ENCODE measurements at places on chromosomes 13 and 19. TPM values are rescaled to one million over a fixed set of nuclear protein-coding genes. Genes with fewer than 3 reads are reported as not detected.

DNA sequence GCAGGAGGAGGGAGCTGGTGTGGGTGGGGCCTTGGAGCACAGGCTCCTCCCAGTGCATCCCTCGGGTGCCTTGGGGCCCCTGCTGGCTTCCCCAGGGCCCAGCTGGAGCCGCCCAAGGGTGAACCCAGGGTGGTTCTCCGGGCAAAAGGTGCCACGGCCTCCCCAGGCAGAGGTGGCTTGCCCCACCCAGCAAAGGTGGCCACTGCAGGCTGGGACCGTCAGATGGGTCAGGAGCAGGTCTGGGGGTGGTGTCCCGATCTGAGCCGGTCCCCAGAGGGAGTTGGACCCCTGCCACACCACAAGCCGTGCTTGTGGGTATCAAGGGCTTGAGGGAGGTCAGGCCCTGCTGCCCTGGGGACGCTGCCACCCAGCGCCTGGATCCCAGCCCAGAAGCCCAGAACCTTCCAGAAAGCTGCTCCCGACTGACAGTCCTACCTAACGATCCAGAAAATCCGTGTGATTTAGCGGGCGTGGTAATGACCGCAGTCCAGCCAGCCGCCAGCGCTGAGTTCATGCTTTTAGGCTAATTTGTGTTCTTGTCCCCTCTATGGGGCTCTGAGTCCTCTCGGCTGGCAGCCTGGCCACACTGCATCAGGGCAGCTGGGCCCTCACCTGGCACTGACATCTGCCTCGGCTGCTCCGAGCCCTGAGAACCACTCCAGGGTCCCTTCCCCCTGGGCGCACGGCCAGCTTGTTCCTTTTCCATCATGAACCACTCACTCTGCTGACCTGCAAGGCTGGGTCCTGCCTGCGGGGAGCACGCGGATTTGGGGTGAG, 5.0 kb upstream of the GRIN3B start:
- no peak for DNase-seq

Gene ZNF626
- total RNA-seq: not detected

Gene KPNA3
- total RNA-seq: 41.1 TPM

Gene ZNF547
- total RNA-seq: 4.1 TPM

DNA sequence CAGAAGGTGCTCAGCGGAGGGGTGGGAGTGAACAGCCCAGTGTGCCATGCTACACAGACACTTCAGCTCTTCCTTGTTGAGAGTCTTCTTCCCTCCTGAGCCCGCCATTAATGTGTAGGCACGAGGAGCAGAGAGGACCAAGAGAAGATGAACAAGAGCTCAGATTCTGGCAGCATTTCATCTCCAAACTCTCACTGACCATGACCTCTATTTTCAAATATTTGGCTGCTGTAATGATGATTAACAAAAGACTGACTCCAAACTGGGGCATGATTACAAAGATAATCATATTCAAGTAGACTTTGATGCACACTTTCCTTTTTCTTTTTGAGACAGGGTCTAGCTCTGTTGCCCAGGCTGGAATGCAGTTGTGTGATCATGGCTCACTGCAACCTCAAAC, 236.5 kb downstream of the DCLK1 start:
- no peak for DNase-seq

DNA sequence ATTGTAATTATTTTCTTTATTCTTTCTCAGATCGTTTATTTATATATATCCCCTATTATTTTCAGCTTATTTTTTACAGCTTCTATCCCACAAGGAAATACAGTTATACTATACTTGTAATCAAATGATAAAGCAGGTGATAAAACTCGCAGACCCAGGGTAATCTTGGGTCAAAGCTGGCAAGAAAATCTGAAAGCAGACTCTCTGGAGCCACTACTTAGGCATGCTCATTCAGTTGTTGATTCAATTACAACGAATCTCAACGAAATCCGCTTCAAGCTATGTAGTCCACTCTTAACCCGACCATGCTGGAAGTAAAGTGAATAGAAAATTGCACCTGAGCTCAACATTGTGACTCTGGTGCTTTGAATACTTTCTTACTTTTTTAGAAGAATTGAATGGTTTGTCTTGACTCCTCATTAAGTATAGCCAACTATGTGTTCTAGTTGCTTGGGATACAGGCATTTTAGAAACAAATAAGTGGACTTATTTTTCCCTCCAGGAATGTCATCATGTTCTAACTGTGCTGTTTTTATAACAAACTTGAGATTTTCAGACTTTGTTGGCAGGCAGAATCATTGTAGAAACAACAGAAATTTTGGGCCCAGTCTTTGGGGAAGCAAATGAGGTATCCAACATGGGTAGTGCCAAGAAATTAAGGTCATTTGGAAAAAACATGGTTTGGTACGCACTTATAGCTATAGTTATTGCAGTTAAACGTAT, 21.4 kb downstream of the ESD start:
- no peak for DNase-seq

DNA sequence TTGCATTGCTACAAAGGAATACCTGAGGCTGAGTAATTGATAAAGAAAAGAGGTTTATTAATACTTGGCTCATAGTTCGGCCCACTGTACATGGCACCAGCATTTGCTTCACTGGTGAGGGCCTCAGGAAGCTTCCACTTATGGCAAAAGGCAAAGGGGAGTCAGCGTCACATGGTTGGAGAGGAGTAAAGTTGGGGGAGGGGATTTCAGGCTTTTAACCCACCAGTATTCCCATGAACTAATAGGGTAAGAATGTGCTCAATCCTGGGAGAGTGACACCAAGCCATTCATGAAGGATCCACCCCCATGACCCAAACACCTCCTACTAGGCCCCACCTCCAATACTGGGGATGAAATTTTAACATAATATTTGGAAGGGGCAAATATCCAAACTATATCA, 82.5 kb upstream of the MYCBP2 start:
- no peak for DNase-seq

Gene ZNF324B
- 6.7 TPM for total RNA-seq

GRCh38 chr19:12126707-12127106, 13.4 kb downstream of the ZNF20 start:
- no peak for DNase-seq

DNA sequence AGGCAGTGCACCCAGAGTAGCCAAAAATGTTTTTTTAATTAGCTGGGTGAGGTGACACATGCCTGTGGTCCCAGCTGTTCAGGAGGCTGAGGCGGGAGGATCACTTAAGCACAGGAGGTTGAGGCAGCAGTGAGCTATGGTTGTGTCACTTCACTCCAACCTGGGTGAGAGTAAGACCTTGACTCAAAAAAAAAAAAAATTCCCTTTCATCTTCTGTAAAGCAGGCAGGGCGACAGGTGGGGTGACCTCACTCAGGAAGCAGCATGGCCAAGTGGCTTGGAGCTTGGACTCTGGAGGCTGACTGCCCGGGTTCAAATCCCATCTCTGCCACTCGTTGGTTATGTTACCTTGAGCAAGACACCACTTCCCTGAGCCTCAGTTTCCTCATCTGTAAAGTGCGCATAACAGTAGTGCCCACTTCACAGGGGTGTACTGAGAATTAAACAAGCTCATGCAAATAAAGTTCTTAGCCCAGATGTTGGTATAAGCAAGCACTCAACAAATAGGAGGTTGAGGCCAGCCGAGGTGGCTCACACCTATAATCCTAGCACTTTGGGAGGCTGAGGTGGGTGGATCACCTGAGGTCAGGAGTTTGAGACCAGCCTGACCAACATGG, 48.3 kb downstream of the MAP4K1 start:
- DNase-seq: no peak

GRCh38 chr13:89980896-89981295, 1366.6 kb upstream of the MIR17HG start:
- DNase-seq: no peak

DNA sequence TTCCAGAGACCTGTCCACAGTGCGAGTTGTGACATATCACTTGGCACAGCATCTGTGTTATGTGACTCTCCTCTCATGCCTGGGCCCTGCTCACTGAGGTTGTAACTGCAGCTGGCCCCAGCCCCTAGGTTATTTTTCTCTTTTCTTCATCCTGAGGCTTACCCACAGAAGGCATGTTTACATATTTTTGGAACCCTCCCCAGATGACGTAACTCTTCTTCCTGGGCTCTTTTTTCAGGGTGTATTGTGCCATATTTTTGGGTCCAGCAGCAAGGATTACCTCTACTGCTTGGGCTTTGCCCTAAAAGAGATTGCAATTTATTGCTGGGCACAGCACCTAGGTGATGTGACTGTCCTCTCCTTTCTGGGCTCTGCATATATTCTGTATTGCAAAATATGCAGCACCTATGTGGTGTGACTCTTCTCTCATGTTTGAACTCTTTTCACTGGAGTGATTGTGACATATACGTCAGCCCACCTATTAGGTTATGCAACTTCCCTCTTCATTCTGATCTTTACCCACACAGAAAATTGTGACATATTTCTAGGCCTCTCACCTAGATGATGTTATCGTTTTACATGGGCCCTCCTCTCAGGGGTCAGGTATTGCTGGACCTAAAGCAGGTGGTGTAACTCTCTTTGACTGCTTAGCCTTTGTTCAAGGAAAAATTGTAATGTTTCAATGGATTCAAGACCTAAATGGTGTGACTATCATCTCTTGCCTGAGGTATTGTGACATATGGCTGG, 64.5 kb upstream of the ZNF724 start:
- DNase-seq: no peak

GRCh38 chr13:99527301-99527700, 26.0 kb downstream of the TM9SF2 start:
- no peak for DNase-seq

Gene RAP2A
- 42.9 TPM for total RNA-seq

Gene PCSK4
- not detected for total RNA-seq

DNA sequence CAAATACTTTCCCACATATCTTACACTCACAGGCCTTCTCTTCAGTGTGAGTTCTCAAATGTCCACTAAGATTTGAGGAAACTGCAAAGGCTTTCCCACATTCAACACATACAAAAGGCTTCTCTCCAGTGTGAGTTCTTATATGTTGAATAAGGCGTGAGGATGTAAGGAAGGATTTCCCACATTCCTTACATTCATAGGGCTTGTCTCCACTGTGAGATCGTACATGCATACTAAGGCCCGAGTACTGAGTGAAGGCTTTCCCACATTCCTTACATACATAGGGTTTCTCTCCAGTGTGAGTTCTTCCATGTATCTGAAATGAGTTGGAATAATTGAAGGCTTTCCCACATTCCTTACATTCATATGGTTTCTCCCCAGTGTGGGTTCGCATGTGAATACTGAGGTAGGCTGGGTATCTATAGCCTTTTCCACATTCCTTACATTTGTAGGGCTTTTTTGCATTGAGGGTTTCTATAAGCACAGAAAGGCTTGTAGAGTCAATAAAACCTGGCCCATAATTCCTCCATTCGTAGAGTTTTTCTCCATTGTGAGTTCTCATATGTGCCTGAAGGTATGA, 9.6 kb downstream of the ZNF426 start:
- DNase-seq: peak; percentile 2

Gene GPR4
- not detected for total RNA-seq

GRCh38 chr19:45577111-45577905, 7.3 kb downstream of the OPA3 start:
- peak; percentile 74 for DNase-seq

DNA sequence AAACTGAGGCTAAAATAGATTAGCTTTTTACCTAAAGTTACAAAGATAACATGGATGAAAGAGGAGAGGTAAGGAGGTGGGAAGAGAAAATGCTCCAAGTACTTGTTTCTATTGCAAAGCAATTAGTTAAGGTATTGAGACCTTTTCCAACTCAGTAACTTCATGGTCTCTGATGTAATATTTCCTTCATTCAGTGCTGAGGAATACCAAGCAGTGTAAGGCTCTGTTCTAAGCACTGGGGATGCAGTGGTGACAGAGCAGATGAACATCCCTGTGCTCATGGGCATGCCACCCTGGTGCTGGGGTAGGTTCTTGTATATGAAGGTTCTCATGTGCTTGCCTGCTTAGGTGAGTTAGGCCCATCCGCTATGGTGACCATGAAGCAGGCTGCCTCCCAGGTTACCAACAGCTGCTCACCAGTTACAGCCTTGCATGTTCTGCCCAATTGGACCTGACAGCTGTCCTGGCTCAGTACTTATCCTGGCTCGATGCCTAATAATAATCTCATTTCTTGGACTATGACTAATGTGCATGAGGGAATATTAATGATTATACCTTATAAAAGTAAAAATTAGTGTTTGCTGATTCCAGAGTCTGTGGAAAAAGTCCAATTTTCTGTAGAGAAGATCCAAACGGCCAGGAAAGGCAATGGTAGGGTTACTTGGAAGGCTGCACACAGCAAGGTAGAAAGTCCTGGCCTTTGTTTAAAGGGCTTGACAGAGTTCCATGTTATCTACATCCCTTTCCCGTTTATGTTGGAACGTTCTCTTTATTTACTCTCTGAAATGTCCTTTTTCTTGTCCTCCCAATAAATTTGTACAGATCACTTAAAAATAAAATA, 48.3 kb downstream of the LATS2 start:
- DNase-seq: peak; percentile 10

DNA sequence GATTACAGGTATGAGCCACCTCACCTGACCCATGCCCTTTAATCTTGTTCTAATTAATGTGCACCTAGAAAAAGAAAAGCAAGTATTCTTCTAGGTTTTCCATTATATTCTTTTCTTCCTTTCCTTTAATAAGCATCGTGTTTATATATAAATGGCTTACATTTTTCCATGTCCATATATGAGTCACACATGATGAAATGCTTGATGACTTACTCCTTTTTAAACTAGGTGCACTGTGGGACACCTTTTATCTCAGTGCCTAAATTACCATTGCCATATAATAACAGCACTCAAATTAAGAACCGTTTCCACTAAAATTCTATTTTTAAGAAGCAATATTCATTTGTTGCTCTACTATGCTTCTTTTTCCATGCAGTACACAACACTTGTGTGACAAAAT, 363.3 kb downstream of the LIG4 start:
- no peak for DNase-seq

Gene CLEC17A
- not detected for total RNA-seq

GRCh38 chr19:39254531-39255345, 6.1 kb upstream of the IFNL4 start:
- no peak for DNase-seq

- DNase-seq: no peak
Observed at GRCh38 chr13:76813891-76814290, 72.3 kb downstream of the KCTD12 start.

GRCh38 chr19:42023121-42023942, 29.3 kb upstream of the ATP1A3 start:
- DNase-seq: no peak

- no peak for DNase-seq
Observed at GRCh38 chr19:40650749-40651305, 39.6 kb downstream of the NUMBL start.

DNA sequence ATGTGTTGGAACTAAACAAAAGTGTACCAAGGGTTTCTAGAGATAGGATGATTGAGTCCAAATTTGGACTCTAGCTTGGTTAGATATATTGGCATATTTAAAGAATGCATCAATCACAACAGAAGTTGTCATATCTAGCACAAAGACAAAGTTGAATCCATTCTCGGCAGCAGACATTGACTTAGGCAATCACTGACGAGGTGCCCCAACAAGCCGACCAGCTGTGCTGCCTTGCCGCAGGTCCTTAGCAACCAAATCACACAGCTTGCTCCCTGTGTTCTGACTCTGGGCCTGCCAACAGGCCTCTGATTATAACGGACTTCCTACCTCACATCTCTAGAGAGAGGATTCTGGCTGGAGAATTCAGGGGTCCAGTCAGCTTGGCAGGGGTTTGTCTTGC, 208.7 kb downstream of the MTUS2 start:
- DNase-seq: no peak

All from SJSA1 (cell line).